Activated naive CD8-positive, alpha-beta T cell treated with anti-CD3 and anti-CD28 coated beads, Interleukin-2, amount 10 ng/mL, durations not matched to agents 7 days and 5 days (primary cell): ENCODE measurements at places on chromosomes 6 and 20.

- no peak for DNase-seq
Observed at GRCh38 chr6:142537612-142538478, 236.0 kb downstream of the ADGRG6 start.

GRCh38 chr6:108940741-108941140, 92.5 kb downstream of the ARMC2 start:
- no peak for DNase-seq

GRCh38 chr6:64811119-64811518, 895.9 kb downstream of the EYS start:
- no peak for DNase-seq

DNA sequence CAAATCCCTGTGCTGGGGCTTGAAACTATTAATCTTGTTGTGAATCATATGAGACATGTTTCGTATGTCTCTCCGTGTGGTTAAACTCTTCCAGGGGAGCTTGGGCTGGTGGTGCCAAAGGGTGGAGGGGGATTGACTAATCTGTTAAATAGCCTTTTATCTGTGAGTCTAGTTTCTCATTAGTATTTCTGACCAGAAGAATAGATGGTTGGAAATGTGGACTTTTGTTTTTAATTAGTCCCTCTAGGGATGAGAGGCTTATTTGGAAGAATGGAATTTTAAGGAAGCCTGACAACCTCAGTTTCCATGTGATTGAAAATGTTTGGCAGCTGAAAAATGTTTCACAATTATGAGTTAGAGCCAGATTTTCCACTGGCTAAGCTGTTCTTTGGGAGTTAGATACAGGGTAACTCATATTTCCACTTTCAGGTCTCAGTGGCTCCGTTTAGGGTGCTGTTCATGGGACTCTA, 117.3 kb downstream of the BCKDHB start:
- no peak for DNase-seq

DNA sequence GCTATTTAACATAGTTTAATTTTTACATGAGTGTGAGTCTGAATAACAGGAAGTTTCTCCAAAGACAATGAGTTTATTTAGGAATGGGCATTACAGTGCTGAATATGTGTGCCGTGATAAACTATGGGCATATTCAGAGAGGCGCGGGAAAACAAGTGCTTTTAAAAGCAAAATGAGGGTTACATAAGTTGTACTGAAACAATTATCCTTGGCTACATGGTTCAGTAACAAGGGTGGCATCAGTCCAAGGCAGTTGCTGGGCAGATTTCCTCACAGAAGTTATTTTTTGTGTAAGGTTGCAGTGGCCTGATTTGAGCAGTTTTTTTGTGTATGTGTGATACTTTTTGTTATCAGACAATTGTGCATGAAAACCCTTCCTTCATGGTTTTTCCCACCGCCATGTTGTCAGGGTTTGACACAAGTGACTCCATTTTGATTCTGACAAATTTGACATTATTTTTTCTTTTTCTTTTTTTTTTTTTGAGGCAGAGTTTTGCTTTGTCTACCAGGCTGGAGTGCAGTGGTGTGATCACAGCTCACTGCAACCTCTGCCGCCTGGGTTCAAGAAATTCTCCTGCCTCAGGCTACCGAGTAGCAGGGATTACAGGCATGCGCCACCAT, 22.3 kb upstream of the PXDC1 start:
- DNase-seq, result no peak

DNA sequence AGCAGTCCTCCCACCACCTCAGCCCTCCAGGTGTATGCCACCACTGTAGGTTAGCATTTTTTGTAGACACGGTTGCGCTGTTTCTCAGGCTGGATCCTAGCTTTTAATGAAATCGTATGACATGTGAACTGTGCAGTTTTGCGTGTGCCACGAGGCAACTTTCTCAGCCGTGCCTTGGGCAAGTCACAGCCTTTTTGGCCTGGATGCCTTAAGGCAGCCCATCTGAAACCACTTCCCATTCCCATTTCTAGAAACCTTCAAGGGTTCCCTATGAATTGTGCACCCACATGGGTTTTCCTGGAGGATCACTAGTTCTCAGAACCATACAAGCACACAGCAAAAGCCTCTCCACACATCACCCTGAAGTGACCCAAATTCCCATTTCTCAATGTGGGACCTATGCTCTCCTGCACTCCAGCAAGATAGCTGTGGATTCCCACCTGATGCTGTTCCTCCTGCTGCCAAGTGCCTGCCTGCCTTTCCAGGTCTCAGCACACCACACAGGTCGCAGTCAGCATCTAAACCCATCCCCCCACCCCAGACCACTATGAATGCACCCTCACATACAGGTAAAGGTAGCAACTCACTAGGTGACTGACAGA, 28.9 kb downstream of the SNX5 start:
- no peak for DNase-seq

GRCh38 chr6:148747471-148748165, 788 bp downstream of the UST start:
- peak; percentile 59 for DNase-seq

- no peak for DNase-seq
Observed at GRCh38 chr6:150883521-150883920, 18.0 kb downstream of the MTHFD1L start.

GRCh38 chr6:153588330-153588729, 450.7 kb upstream of the OPRM1 start:
- DNase-seq, result no peak

- no peak for DNase-seq
Observed at GRCh38 chr6:56529594-56530191, 113.0 kb downstream of the DST start.

DNA sequence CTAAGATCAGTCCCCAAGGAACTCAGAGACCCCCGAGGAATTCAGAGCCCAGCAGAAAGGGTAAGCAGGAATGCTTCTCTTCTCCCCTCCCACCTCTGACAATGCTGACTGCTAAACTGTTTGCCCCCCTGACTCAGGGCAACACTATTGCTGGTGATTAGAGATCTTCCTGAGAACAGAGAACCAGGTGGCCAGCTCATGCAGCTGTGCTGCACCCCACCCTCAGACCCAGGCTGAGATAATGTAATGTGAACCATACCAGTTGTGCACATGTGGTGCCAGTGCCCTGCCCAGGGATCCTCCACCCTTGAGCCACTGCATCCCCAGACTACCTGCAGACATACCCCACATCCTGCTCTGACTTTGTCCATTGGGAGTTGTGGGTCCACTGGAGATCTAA, 139.1 kb upstream of the ARG1 start:
- DNase-seq, result no peak

DNA sequence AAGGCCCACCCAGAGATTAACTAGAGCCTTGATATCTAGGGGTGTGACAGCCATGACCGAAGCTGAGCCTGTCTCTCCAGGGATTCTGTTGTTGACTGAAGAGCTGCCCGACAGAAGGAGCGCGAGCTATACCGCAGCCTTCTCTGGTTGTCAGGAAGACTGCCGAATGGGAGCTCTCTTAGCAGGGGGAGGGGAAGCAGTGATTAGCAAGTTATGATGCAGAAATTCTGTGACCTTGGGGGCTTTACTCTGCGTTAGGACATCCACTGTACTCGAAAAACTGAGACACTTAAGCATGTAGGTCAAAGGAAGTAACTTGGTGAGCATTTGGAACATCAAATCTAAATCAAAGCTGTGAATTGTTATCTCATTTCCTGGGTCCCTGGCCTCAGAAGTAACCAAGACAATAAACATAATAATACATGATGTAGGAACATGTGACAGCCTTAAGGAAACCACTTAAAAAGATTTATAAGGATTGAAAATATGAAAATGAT, 84.7 kb downstream of the MAP3K4 start:
- no peak for DNase-seq

DNA sequence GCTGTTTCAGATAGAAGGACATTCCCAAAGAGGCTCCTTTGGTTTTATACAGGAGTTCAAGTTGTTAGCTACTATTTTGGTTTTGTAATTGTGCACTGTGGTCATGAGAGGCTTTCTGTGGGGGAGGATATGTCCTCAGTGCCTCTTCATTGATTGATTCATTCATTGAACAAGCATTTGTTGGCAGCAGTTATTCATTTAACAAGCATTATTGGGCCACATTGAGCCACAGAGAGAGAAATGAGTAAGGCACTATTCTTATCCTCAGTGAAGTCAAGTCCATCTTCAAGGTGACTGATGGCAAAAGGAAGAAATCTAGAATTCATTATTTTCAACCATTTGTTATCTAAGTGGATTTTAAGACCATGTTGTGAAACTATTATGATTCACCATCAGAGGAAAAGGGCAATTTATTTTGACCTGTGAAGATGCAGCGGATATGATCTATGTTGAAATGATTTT, 697.2 kb upstream of the CITED2 start:
- no peak for DNase-seq

DNA sequence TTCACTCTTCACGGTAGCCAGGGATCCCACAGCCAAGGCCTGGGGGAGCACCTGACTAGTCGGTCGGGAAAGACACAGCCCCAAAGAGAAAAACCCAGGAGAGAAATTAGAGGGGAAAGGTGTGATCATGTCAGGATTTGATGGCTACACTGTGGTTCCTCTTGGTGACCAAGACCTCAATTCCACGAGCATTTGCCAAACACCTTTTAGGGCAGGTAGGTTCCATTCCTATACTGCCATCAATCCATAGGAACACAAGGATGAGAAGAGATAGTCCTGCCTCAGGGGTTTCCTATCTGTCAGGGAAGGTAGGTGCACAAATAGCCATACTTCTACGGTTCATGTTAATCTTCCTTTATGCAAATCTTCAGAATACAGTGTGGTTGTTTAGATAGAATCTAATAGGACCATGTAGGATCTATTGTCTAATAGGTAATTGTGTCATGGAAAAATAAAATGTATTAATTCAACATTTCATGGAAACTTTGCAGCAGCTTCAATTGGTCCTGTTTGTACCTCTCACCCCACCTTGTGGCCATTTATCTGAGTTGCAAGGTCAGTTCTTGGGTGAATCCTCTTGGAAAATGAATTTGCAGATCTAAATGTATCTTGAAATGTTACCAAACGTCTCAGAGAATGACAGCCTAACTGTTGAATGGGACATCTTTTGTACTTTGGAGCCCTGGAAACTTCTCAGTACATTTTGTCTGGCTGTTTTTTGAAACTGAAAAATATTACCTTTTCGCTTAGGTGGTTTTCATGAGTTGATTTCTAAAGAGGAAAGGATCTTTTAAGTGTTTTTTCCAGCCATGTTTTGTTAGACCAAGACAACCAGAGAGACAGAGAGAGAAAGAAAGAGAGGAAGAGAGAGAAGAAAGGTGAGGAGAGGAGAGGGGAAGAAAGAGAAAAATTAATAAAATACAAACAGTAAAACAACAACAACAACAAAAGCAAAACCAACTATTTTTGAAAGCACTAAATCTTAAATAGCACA, 33.7 kb upstream of the IYD start:
- no peak for DNase-seq

DNA sequence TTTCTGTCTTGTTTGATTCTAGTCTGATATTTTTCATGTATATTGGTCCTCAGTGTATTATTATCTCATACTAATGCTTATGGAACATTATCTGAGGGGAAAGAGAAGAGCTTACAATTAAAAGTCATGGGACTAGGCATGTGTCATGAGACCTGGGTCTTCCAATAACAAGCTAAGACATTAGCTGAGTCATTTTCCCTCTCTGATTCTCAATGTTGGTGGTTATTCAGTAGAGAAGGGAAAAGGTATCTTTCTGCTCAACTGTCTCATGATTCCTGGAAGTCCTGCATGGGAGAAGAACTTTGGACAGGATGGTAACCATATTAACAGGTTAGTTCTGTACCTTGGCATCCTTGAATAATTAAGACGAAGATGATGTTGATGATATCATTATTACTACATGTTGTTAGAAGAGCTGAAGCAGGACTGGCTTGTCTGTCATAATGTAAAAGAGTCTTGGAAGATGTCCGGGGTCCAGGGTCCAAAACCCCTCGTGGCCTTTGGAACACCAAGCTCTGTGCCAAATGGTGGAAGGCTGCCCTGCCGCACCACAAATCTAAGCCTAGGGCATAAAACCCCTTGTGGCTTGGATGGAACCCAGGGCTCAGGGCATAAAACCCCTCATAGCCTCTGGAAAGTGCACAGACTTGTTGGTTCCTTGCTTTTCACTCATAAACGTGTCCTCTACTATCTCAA, 19.1 kb downstream of the TRIM38 start:
- no peak for DNase-seq

DNA sequence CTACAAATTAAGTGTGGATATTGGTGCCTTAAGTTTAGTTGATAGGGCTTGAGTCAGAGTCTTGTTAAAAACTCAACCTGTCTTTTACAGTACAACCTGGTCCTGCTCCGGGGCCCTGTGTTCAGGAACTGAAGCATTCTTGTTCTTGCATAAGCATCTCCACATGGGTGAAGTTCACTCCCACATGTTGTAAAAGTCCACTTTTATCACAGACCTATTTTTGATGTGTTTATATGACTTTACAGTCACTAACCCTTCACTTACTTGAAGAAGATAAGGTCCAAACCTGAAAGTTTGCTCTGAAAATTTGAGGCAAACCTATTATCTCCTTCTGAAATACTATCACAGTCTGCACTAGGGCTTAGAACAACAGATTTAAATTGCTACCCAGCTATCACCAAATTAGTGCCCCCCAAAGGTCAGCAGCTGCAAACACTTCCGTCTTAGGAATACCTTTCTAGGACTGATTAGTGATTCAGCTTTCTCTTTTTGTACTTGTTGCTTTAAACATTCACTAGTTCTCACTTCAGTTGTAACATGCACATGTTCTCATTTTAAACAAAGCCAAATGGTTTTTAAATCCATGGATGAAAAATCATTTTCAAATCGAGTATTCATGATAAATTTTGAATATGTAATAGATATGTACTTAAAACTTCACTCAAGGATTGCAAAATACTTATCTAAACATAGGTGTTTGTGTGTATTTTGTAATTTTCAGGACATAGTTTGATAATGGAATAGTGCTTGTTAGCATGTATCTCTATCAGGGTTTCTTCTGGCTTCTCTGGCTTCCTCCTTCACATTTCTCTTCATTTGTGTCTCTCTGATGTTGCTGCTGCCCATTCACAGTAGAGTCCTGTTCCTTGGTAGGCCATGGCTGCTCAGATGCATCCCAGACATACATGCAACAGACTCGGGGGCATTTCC, 469.8 kb upstream of the SOX4 start:
- no peak for DNase-seq

DNA sequence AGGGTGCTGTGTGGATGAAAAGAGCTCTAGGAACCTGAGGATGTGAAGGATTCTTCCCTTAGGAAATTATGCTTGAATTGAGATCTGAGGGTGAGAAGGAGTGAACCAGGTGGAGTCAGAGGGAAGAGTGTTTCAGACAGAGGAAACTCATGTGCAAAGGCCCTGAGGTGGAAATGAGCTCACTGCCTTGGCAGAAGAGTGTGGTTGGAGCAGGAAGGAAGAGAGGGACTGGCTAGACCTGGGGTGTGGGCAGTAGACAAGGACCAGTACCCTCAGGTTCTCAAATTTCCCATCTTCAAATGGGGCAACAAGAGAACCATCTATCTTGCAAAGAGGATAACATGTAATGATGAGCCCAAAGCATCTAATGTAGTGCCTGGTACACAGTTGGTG, 24.0 kb upstream of the GTSF1L start:
- DNase-seq, result no peak
